ENCODE measurements at places on chromosomes 13 and 19.

DNA sequence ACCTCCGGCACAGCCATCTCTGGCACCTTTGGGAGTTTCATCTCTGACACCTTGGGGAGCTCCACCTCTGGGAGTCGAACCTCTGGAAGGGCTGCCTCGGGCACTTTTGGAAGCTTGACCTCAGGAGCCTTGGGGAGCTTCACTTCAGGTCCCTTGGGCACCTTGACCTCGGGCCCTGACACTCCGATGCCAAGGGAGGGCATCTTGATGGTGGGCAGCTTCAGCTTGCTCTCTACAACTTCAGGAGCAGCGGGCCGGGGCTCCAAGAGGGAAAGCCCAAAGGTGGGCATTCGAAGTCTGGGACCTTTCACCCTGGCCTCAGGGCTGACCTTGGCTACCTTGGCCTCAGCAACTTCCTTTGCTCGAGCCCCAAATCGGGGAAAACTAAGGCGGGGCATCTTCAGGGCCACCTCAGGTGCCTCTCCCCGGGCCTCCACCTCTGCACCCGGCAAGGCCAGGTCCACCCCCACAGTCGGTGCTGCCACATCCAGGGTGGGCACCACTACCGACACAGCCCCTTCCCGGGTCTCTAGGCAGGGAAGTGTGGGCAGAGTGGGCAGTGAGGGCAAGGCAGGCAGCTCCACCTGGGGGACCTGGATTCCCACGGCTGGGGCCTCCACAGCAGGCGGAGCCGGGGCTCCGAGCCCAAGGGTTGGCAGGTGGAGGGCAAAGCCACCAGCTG is 7.0 kb upstream of the HIPK4 start:
- DNase-seq = no peak

DNA sequence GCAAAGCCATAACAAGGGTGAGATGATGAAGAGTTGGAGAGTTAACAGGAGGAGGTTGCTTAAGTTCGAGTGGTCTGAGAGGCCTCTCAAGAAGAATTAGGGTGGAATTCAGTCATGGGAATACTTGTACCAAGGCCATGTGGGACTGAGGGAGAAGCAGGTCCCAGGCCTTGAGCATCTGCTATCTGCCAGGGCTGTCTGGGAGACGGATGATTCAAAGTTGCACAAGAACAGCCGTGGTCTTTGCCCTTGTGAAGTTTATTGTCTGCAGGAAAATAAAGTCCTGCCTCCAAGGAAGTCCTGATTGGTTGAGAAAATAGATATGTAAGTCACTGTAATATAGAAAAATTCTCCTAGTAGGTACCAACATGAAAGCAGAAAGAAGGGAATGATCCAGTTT is 178.8 kb upstream of the RFC3 start:
- no peak for DNase-seq

DNA sequence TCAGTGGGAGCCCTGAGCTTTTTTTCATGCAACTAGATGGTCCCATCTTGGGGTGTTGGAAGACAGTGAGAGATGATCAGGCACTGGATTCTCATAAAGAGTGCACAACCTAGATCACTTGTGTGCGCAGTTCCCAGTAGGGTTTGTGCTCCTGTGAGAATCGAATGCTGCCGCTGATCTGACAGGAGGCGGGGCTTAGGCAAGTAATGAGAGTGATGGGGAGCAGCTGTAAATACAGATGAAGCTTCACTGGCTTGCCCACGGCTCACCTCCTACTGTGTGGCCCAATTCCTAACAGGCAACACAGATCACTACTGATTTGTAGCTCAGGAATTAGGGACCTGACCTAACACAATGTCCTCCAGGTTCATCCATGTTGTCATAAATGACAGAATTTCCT is 43.6 kb upstream of the UBAC2 start:
- DNase-seq = no peak

GRCh38 chr13:34419025-34419424 is 523.0 kb upstream of the NBEA start:
- no peak for DNase-seq

DNA sequence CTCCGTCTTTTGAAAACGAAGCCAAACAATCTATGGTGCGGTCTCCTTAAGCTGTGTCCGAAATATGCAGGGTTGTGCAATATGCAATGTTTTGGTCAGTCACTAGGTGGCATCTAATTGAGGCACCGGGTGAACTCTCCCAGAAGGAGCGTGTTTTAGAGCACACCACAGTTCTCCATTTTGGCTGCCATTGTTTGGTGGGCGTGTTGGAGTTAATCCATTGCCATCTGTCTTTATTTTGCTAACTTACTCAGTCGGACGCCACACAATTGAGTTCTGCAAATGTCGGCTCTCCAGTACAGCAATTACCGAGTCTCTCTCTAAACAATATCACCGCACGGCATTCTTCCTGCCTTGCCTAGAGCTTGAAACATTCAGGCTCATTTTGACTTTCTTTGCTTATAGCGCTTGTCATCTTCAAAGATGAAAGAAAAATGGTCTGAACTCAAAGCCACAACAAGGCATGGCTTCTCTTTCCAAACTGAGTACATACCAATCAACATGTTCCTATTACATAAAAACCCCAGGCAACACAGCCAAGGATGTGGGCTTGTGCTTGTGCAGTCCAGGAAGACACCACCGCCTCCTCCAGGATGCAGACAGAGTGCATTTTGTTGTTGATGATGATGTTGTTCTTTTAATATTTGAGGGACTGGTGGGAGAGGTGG is 182.0 kb upstream of the SERP2 start:
- DNase-seq = no peak

- DNase-seq = no peak
Measured at GRCh38 chr19:45621389-45621788, 17.8 kb downstream of the EML2 start.

DNA sequence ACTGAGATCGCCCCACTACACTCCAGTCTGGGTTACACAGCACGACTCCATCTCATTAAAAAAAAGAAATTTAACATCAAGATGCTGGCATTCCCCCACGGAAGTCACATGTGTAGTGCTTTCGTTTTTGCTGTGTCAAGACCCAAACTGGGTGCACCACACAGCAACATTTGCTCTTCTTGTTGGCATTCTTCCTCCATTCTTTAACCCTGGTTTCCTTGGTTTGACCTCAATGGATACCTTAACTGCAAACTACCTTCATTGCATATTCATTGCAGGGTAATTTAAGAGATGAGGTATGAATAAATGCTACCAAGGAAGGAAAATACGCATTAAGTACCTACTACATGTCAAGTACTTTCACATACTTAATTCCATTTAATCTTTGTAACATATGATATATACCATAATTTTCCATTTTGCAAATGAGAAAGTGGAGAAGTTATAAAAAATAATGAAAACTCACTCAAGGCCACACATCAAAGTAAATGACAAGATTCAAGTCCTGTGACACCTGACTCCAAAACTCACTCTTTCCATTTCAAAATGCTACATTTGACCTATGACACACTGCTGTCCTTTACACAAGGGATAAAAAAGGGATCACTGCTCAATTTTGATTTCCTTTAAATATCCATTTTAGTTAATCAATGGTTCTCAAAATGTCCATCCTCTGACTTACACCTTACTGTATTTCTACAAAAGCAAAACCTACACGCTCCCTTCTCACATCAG is 59.2 kb downstream of the STK24 start:
- DNase-seq = peak; percentile 34

GRCh38 chr19:2372076-2372612 is 12.1 kb downstream of the TMPRSS9 start:
- no peak for DNase-seq

All from effector CD4-positive, alpha-beta T cell (primary cell).